ENCODE measurements at places on chromosomes 6 and 20.
A peak's percentile ranks its signal among the peaks of the same experiment; 100 is the strongest.

GRCh38 chr6:33571637-33572316 is 8.3 kb downstream of the BAK1 start:
- peak; percentile 21 for DNase-seq

DNA sequence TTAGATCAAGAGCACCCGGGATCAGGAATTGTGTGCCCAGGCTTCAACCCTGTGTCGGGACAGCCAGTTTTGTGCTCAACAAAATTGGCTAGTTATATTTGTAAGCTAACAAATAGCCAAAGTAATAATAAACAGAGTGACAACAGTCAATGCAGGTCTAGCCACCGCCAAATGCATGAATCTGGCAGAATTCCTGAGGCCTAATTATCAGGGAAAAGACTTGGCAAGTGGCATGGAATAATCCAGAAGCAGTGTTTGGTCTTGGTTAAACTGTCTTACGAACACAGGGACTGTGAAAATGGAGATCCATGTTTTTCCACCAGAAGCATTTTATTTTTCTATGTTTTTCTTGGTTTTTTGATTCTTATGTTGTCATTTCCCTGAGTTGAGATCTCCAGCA is 268.8 kb downstream of the ZNF217 start:
- DNase-seq: no peak

- no peak for DNase-seq
These were observed 46.4 kb downstream of the EBF4 start for GRCh38 chr20:2739042-2739398.

DNA sequence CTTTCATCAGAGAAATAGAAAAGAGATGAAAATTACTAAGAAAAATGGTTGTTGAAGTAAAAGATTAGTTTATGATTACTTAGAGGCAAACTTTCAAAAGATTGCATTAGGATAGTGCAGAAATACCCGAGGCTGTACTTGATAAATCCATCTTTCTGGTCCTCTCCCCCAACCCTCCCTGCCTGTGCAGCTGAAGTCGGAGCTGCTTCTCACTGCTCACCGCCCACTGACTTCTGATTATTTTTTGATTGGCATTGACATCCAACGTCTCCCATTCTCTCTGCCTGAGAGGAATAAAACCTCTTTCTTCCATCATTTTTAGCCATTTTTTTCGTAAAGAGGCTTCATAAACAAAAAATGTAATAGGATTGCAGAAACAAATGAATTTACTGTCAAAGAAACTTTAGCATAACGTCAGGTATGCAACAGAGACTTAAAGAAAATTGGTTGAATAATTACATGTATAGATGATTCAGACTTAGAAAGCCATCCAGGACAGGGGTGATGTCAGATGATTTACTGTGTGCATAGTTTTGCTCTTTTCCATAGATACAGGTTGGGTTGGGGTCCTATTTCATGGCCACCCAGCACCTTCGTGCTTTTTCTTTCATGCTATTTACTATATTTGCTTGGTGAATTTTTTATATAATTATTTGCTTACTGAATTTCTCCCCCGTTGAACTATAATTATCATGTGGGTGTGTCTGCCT is 53.6 kb upstream of the EDN3 start:
- no peak for DNase-seq

DNA sequence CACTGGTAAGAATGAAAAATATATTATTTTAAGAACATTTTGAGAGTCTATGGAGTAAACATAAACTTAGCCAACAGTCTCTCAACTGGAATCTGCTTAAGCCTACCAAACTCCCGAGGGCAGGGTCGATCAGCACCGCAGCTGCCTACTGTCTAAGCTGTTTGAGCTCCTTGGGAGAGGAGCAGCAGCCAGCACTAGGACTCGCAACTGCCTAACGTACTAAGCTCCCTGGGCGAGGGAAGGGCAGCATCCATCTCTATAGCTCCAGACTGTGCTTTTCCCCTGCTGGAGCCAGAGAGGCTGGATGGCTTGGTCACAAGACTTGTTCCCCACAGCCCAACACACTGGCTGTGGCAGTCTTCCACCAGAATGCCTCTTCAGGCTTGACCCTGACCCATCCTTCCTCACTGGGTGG is 96.4 kb downstream of the MOXD1 start:
- no peak for DNase-seq

DNA sequence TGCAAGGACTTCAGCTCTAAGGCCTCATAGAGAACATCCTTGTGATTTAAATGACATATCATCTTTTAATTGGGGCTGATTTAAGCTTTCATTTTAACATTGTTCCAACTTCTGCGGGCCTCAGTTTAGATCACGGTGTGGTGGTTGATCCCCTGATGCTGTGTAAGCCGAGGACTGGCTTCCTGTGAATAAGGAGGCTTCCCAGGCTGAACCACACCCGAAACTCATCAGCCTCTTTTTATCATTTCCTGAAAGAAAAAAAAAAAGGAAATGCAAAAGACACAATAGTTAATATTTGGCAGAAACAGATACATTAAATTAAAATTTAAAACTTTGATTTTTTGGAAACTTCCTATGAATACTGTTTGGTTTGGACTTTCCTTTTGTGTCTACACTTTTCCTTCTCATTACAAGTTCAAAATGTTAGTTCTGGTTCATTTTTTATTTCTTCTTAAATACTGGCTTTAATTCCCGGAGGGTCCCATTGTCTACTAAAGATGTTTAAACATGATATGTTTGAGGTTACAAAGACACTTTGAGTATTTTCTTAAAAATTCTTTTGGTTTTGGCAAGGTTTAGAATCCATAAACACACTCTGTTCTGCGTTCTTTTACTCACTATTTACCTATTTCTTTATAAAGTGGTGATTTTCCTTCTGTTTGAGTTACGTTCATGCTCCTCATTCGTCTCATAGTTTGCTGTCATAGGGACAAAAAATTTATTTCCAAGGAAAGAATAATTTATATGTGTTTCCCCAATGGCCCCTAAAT is 230.0 kb upstream of the SULF2 start:
- DNase-seq: no peak
